Left renal cortex interstitium (tissue), 4 donors: ENCODE measurements at places on chromosomes 7 and 10. TPM values are rescaled to one million over a fixed set of nuclear protein-coding genes. Genes with fewer than 3 reads are reported as not detected.

GRCh38 chr7:1103009-1103788, 15.3 kb downstream of the GPER1 start:
- no peak for DNase-seq

GRCh38 chr7:112423987-112424386, 26.3 kb upstream of the IFRD1 start:
- no peak for DNase-seq

GRCh38 chr10:61271127-61271780, 181.9 kb downstream of the TMEM26 start:
- no peak for DNase-seq

DNA sequence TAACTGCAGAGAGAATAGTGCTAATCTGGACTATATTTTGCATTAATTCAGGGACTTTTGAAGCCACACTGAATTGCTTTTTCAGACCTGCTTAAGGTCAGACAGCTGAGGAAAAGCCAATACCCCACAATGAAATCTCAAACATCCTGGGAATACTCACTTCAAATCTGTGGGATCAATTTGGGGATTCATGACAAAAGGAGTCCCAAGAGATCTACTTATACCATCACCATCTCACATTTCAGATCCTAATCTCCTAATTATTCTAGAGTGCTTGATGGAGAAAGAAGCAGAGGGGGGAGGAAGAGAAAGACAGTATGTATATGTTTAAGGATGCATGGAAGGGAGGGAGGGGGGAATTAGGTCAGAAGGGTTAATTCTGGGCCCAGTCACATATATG, 202.2 kb downstream of the CACNA2D1 start:
- no peak for DNase-seq

- no peak for DNase-seq
Observed at GRCh38 chr10:69570050-69570816, 3.0 kb downstream of the NEUROG3 start.

DNA sequence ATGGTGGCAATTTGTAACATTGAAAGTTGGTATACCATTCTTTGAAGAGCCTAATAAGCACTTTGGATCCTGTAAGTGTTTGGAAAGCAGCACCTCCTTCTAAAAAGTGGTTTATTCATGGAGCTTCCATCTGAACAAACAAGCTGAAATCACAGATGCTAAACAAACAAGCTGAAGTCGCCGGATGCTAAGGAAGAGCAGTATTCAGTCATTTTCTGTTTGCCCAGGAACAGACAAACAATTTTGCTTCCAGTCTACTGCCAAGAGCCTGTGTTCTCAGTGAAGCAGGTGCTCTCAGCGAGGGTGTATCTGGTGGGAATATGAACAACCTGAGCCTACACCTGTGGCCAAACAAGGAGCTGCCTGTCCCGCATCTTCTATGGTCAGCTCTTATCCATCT, 6.3 kb downstream of the COL28A1 start:
- DNase-seq, result no peak

GRCh38 chr7:148336411-148336810, 254.2 kb upstream of the C7orf33 start:
- no peak for DNase-seq

DNA sequence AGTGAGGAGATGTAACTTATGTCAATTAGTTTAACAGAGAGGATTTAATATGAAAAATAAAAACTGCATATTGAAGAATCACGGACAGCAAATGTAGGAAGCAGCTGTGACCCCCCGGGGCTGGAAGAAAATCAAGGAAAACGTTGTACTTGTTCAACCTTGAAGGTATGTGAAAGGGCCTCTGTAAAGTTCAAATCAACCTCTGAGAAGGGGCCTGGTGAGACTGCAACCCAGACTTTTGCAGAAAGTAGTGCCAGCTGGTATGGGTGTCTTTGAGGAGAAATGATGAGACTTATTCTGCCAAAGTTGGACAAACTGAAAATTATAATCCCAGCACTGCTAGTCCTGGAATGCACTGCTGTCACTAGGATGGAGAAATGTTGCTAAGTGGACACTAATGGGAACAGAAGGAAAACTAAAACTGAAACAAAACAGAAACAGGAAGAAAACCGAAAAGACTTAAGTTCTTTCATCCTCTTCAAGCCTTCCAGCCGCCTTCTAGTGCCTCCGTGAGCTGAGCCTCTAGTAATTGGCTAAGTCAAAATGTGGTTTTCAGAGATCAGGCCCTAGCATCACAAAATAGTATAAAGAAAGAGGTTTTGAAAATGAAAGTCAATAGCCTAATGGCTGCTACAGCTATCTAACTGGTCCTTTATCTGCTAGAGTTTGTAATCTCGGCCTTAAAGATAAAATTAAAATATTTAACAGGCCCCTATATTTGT, 253.7 kb upstream of the SORCS1 start:
- no peak for DNase-seq

DNA sequence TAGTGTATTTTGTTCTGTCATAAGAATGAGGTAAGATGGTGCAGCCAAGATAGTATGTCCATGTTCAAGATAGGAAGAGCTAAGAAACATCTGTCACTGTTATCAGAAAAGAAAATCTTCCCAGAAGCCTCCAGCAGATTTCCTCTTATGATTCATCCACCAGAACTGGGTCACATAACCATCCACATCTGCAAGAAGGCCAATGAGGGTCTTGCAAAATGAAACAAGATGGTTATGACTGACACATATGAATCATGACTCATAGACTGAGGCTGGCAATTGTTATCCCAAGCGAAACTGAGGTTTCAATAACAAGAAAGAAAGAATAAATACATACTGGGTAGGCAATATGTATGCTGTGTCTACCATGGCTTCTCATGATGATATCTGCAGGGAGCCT, 30.3 kb downstream of the CCNJ start:
- DNase-seq, result no peak

DNA sequence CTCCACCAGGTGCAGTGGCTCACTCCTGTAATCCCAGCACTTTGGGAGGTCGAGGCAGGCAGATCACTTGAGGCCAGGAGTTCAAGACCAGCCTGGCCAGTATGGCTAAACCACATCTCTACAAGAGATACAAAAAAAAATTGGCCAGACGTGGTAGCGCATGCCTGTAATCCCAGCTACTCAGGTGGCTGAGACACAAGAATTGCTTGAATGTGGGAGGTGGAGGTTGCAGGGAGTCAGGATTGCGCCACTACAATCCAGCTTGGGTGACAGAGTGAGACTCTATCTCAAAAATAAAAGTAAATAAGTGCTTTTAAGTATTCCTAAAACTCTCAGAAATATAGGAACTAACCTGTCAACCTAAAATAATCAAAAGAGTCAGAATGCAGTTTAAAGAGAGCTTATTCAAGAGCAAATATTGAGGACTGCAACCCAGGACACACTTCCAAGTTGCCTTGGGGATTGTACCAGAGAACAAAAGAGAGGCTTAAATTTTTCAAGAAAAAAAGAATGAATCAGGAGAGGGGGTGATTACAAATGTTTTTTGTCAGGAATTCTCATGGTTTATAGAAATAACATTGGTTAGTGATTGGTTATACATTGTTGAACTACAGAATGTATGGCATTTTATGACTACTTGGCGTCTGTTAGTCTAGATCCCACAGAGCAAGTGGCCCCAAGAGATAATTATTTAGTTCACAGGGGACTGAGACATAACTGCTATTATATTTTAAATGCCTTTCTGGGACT, 33.2 kb upstream of the PPP1R9A start:
- DNase-seq, result no peak

- no peak for DNase-seq
Observed at GRCh38 chr7:98879198-98879978, 1.1 kb downstream of the TRRAP start.

DNA sequence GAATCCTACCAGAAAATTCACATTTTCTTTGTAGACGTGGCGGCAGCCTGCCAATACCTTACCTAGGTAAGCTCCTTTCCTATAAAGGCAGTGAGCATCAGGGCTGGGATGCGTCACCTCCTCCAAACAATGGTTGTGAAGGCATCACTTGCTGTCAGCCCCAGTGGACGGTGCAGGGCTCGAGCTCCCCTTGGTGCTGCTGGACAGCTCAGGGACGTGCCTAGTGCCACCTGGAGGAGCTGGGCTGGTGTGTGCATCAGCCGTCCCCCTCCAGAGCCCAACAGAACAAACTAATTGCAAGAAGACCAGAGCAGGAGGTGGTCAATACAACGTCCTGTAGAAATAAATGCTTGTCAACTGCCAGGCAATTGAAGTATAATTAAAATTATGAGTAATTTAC, 517.5 kb upstream of the FOXK1 start:
- DNase-seq, result no peak

GRCh38 chr7:1988533-1988930, 244.2 kb downstream of the MAD1L1 start:
- no peak for DNase-seq

GRCh38 chr10:114271075-114271778, 32.2 kb downstream of the VWA2 start:
- no peak for DNase-seq

DNA sequence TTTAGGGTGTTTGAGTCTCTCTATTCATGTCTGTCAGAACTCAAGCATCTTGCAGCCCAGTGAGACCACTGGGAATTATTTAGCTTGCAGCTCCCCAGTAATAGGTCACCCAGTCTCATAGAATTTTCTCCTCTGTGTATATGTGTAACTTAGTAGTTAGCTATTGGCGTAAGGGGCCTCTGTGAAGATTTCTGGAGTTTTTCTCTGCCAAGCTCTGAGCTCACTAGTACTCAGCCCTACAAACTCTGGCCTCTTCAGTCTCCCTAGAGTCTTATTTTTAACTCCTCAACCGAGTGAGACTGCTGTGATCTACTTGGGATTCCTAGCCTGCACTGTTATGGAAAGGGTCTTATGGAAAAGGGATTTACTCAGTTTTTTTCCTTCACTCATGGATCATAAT, 90.2 kb downstream of the PPP1R9A start:
- DNase-seq, result no peak

GRCh38 chr7:25395976-25396375, 167.7 kb upstream of the NPVF start:
- no peak for DNase-seq

GRCh38 chr7:52956379-52956915, 79.0 kb upstream of the POM121L12 start:
- DNase-seq, result no peak

- DNase-seq, result peak; percentile 36
Observed at GRCh38 chr7:54664235-54665228, 94.5 kb downstream of the SEC61G start.

DNA sequence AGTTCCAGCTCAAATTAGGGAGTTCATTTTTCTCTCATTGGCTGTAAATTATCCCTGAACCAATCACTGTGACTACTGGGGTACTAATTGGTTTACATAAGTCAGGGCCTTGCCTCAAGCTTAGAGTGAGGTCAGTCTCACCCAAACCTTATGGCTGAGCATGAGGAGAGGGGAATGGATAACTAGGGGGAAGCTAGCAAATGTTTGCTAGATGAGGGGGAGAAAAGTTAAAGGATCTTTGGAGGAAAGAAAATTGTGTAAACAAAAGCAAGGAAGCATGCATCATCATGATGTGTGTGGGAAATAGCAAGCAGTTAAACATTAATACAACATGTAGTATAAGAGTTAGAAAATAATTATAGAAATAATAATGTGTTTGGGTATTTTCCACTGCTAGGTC, 121.9 kb downstream of the BBS9 start:
- no peak for DNase-seq

DNA sequence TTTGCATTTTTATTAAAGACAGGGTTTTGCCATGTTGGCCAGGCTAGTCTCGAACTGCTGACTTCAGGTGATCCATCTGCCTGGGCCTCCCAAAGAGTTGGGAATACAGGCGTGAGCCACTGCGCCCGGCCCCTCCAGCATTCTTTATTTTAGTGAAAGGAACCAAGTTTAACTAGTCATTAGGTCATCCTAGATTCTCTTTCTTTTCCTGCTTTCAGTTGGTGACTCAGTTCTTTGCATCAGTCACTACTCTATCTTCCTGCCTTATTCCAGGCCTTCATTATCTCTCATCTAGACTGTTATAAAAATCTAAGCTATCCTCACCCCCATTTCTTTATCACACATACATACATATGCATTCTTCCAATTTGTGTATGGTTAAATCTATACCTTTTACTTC, 63.7 kb downstream of the PRSS58 start:
- no peak for DNase-seq

DNA sequence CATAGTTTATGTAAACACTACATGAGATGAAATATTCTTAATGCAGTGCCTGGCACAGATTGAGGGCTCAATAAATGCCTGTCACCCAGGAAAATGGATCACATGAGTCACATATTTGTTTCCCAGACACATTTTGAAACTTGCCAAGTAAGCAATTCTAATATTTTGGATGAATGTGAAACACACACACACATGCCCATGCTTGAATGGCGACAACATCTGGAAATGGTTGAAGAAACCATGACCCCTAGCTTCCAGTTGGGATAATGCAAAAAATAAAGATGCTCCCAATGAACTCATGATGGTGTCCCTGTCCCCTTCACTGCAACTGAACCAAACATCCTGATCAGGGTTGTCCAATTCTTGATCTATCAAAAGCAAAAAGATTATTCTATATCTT, 797.3 kb downstream of the XPNPEP1 start:
- DNase-seq, result no peak

GRCh38 chr7:141704112-141704511, 2.1 kb upstream of the DENND11 start:
- no peak for DNase-seq

DNA sequence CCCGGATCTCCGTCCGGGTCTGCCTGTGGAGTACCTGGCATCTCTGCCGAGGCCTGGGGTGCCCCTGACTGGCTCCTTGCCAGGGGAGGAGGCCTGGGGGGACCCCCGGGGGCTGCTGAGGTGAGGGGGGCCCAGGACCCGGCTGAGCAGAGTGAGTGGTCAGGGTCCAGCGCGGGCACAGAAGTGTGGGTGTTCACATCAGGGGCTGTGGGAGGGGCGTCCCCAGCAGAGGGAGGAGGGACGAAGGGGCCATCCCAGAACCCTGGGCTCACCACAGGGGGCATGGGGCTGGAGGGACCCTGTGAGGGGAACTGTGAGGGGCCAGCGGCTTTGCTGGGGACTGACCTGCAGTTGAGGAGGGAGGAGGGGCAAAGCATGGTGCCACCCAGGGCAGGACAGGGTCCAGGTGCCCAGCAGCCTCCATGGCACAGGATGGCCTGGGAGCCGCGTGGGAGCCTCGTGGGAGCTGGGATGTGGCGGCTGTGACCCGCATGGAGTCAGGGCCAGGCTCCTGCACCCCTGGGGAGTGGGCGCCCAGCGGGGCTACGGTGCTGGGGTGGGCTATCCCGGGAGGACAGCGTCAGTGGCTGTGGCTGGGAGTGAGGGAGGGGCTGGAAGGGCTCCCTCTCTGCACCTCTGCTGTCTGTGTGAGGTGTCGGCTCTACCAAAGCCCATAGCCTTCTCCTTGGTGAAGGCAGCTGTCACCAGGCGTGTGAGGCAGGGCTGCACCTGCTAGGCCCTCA, 91.2 kb downstream of the DNAJB6 start:
- no peak for DNase-seq

GRCh38 chr10:36393801-36394200, 731.6 kb upstream of the ANKRD30A start:
- DNase-seq, result no peak

Gene SPRN
- 5.8 TPM for polyA plus RNA-seq

Gene STRIP2
- polyA plus RNA-seq, result 5.3 TPM

Gene ZNF488
- polyA plus RNA-seq, result 4.1 TPM

Gene KIAA1549
- 10.7 TPM for polyA plus RNA-seq

Gene HOXA9
- polyA plus RNA-seq, result 101 TPM

Gene MGMT
- 23.8 TPM for polyA plus RNA-seq

Gene TMEM229A
- polyA plus RNA-seq, result 0.08 TPM

Gene SPDYE9
- polyA plus RNA-seq, result 0.13 TPM

Gene GPR85
- 0.94 TPM for polyA plus RNA-seq

Gene BLNK
- polyA plus RNA-seq, result 40.4 TPM

Gene PAPSS2
- 46.4 TPM for polyA plus RNA-seq

Gene AQP1
- 213 TPM for polyA plus RNA-seq

Gene CCDC71L
- 8.5 TPM for polyA plus RNA-seq

Gene CARD11
- 1.2 TPM for polyA plus RNA-seq
